ENCODE measurements at places on chromosomes 7 and 10. TPM values are rescaled to one million over a fixed set of nuclear protein-coding genes. Genes with fewer than 3 reads are reported as not detected.

CTTNBP2 gene
- total RNA-seq, result not detected

EBLN1 gene
- not detected for total RNA-seq

CLDN3 gene
- total RNA-seq, result not detected

SPDYE8 gene
- total RNA-seq, result not detected

GIMAP6 gene
- total RNA-seq, result not detected

VSTM4 gene
- total RNA-seq, result not detected

PRPS1L1 gene
- not detected for total RNA-seq

CPEB3 gene
- 3.0 TPM for total RNA-seq

VAX1 gene
- total RNA-seq, result not detected

CLRN3 gene
- total RNA-seq, result not detected

TAC1 gene
- not detected for total RNA-seq

CNNM1 gene
- not detected for total RNA-seq

TRIM50 gene
- total RNA-seq, result not detected

GRID2IP gene
- not detected for total RNA-seq

SP8 gene
- total RNA-seq, result not detected

FOXP2 gene
- not detected for total RNA-seq

RBP4 gene
- total RNA-seq, result not detected

ABCB1 gene
- total RNA-seq, result not detected

CRTAC1 gene
- not detected for total RNA-seq

GRM3 gene
- total RNA-seq, result not detected
